LNCaP clone FGC (cell line): ENCODE measurements at places on chromosomes 12 and 14.

DNA sequence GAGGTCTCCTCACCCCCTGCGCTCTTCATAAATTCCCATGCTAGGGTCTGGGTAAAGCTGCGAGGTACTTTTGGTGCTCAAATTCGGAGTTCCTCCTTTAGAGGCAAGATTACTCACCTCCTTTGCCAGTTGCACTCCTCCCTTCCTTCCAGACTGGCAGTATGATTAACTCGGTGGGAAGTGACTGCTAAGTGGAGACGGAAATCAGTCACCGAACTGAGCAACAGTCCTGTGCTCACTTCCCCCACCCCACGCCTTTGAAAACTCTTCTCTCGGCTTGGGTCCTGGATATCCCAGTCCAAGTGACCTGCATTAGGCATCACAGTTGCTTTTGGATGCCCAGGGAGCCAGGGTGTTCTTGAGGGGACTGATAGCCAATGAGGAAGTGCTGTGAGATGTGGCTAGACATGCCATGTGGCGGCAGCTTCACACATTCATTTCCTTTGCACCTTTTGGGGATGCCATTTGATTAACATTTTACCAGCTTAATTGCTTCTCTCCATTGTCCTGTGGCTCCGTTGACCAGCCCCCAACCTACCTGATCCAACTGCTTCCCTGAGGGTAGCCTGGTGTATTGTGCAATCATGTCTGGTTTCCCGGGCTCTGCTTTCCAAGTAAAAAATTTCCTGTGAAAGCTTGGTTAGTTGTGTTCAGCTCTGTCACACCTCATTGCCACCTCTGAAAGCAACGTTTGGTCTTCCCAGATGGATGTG is 840 bp downstream of the PNP start:
- DNase-seq = no peak

- DNase-seq = no peak
Measured at GRCh38 chr12:54351341-54351740, 12.9 kb downstream of the GPR84 start.

GRCh38 chr12:110134691-110135411 is 10.7 kb downstream of the IFT81 start:
- no peak for DNase-seq

- DNase-seq = no peak
Measured at GRCh38 chr12:5000204-5000603, 43.5 kb upstream of the KCNA5 start.

- no peak for DNase-seq
Measured at GRCh38 chr14:29788093-29788492, 139.6 kb downstream of the PRKD1 start.

GRCh38 chr14:79136071-79137044 is 966.2 kb downstream of the NRXN3 start:
- DNase-seq = no peak

DNA sequence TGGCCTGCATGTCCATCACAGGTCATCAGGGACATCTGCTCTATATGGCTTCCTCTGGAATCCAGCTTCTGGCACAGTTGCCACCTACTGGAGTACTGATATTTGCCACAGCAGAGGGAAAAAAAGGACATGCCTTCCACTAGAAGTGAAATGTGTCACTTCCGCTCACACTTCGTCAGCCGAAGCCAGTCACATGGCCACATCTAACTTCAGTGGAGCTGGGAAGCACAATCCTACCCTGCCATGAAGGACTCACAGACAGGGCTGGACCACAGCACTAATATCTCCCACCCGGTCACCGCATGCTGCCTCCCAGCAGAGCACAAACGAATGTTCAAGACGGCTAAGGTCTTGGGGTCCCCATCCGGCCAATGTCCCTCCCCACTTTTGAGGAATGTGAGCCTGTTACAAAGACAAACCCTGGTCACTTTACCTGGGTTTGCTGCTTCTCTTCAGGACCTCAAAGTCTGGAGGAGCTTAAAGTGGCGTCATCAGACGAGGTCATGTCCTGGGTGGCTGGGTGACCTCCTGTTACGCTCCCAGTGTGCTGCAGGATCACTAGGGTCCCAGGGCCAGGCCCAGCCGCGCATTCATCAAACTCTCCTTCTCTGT is 98.6 kb downstream of the GCH1 start:
- no peak for DNase-seq

DNA sequence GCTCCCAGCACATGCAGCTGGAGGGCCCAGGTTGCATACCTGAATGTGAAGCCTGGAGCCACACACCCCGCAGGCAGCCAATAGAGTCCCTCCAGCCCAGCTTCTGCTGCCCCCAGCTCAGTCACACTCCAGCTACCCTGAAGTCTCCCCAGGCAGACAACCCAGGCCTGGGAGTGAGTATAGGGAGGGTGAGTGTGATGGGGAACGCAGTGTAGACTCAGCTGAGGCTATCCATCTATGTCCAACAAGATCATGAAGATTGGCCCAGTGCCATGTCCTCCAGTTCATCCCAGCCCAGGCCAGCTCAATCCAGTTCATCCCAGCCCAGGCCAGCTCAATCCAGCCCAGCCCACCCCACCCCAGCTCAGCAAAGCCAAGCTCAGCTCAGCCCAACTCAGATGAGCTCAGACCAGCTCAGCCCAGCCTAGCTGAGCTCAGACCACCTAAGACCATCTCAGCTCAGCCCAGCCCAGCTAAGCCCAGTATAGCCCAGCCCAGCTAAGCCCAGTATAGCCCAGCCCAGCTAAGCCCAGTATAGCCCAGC is 330.4 kb downstream of the TMEM121 start:
- no peak for DNase-seq

DNA sequence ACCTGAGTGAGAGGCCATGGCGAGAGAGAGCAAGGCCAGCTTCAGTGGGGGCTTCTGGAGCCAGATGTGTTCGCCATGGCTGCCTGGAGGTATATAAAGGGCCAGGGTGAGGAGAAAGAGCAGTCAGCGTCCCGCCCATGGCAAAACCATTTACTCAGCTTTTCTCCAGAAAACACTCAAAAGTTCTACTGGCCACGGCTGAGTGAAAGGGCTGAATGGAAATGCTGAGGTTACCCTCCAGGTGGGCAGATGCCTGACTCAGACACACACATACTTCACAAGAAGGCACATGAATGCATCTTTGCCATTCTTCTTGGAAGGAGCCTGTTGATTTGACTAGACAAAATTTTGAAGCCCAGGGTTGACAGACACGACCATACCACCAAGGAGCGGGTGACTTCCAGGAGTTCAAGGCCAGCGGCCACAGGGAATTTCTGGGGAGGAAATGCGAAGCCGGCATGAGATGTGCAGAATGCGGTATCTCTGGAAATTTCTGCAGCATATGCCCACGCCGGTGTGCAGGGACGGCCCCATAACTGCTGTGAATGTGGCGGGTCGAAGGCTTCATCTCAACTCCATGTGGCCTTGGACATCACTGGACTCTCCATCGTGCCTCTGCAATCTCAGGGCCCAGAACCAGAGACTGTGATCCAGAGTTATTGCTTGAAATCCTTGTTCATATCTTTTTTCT is at the start of gene IL31:
TSS of gene IL31 (minus strand) at position 67 of the 691 bp plus-strand sequence. CDS start at position 18, 49 bp downstream.
- no peak for DNase-seq

GRCh38 chr14:93232159-93232558 is 25.1 kb downstream of the UBR7 start:
- no peak for DNase-seq

DNA sequence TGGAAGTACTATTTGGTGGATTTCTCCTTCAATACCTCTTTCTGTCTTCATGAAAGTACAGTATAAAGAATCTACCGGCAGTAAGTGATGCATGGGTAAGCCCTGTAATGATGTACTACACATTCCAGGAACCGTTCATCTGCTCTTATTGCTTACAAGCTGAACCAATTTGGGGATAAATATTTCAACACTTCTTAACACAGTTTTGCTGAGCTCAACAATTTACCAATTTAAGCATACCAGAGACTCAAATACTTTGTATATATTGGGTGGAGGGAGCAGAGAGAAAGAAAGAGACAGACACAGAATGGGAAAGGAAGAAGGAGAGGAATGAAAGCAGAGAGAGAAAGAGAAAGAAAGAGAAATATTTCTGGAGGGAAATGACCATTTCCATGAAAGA is 821.1 kb upstream of the FLRT2 start:
- DNase-seq = no peak

GRCh38 chr12:48126953-48127630 is 7.9 kb downstream of the PFKM start:
- DNase-seq = no peak

DNA sequence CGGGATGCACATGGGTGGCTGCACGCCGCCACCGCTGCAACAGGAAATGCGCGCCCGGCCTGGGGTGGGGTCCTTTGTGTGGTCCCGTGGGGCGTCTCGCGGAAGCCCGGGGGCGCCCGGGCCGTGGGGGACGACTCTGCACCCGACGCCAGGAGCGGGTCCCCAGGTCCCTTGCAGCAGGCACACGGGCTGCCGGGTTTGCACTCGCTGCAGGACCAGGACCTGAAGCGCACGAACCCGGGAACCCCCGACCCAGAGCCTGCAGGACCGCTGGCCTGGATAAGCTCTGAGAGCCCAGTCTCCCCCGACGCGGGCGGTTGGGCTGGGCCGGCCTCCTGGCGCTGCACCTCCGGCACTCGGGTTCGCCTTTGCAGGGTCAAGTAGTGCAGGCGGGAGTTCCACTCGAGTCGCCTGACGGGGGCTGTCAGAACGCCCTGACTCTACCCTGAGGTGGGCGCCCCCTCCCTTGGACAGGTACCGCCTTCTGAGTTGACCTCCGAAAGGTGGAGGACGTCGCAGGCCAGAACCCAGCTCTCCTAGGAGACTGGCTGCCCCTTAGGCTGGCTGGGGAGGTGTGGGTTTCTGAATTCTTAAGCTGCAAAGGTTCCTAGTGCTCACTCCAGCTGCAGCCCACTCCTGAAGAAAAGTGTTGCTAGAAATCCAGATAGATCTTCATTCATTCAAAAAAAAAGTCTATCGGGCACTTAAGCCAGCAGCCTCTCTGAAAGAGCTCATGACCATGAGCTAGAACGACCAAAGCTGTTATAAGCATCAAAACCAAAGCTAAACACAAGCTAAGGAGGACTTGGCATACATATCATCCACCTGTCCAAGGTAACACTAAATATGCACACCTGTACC is 68.0 kb downstream of the RNF34 start:
- no peak for DNase-seq

- DNase-seq = no peak
Measured at GRCh38 chr12:43104494-43104893, 447.5 kb downstream of the ADAMTS20 start.

GRCh38 chr14:23056145-23056955 is 970 bp downstream of the CDH24 start:
- no peak for DNase-seq

GRCh38 chr12:1827826-1828805 is 7.8 kb downstream of the LRTM2 start:
- no peak for DNase-seq

DNA sequence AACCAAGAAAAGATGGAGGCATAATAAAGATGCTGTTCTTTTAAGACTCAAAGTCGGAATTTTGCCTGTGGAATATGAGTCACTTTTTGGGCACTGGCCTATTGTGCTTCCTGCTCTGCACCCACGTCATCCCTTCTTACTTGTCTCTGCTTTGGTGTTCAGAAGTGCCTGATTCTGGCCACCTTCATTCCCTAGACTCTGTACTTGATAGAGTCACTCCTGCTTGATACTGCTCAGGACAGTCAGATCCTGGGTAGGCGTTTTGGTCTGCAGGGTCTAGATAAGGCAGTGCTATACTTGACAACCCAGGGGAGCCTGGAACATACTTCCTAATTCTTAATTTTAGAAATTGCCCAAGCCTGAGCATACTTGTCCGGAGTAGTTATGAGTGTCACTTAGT is 1.9 kb downstream of the LRRK2 start:
- DNase-seq = no peak

DNA sequence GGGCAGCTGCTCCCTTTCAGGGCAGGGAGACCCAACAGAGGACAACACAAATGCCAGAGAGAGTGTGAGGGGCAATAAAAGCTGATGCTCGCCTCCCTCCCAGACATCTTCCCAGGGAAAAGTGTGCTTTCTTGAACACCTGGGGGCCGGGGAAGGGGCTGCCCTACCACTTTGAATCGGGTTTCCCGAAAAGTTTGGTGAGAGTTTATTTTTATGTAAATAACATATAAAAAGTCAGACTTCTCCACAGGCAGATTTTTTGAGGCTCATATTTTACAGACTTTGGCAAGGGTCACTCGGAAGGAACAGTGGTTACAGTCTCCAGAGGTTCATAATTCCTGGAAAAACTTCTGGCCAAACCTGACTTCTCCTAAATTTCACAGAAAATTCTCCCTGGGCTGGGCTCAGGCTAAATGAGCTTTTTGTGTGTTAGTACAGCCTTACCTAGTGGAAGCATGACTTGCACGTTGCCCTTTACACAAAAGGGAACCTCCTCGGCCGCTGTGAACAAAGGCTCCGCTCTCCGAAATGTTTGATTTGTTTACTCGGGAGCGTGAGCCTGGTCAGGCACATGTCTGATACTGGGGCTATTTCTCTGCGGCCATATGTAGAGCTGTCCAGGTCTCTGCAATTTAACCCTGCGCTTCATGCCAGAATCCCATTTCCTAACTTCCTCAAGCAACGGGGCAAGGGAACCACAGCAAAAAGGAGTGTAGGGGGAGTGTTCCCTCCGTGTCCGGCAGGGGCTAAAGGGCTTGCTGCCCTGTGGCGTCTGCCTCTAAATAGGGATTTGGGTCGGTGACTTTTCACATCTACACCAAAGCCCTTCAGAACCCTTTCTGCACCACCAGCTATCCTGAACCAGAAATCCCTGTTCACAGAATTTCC is 3.4 kb downstream of the RTL1 start:
- no peak for DNase-seq

GRCh38 chr14:56887216-56887615 is 76.9 kb upstream of the OTX2 start:
- DNase-seq = no peak

DNA sequence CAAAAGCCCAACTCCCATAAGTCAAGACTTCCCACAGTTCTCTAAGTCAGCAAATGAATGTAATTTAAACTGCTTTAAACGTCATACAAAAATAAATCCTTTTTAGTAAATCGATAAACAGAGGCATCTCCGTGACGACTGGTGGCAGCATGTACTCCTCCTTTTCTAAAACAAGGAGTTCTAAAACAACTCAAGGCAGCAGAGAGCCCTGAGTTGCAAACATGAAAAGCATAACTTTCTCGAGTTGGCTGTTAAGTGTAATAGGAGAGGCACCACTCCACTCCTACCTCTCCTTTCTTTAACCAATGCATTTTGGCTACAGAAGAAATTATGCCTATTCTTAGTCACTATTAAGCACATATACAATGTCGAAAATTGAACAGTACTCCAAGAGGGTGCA is 22.0 kb downstream of the LTBR start:
- no peak for DNase-seq

- DNase-seq = no peak
Measured at GRCh38 chr12:104751594-104751993, 206.5 kb downstream of the SLC41A2 start.

DNA sequence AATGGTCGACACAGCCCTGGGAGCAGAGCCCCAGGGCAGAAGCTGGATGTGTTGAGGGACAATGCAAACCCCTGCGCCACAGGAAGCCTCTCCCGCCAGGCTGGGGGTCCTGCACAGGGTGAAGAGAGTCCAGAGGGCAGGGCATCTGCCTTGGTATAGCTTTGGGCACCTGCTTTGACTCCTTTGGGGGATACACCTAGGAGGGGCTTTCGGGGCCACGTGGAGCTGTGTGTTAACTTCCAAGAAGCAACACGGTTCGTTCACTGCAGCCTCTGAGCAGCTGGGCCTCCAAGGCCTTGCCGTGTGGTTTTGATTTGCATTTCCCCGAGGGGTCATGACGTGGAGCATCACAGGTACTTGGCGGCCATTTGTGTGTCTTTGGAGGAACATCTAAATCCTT is 5.8 kb upstream of the PUS1 start:
- no peak for DNase-seq

- no peak for DNase-seq
Measured at GRCh38 chr12:40194846-40195245, 30.0 kb upstream of the LRRK2 start.
